Uterus (tissue), 4 donors: ENCODE measurements at places on chromosomes 1 and 21.

- no peak for DNase-seq
These were observed 658.9 kb downstream of the PTPRU start for GRCh38 chr1:29895201-29895600.

DNA sequence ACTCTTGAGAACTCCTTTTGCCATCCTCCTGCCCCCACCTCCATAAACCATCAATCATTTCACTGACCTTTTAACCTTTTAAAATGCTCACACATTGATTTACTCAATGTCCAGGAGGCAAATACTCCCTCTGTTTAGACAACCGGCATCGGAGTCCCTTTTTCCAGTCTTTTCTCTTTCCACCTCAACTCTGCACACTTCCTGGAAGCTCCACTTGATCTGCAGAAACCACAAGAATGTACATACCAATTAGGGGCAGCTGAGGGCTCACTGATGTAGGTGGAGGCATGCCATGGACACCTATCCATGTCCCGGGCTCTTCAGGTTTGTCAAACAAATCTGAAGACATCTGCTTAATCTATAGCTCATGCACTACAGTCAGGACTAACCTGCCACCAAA, 5.3 kb upstream of the AMIGO1 start:
- no peak for DNase-seq

- no peak for DNase-seq
These were observed 26.2 kb upstream of the HMGB4 start for GRCh38 chr1:33837635-33838034.

GRCh38 chr1:156740237-156740740, 599 bp downstream of the MRPL24 start:
- no peak for DNase-seq

DNA sequence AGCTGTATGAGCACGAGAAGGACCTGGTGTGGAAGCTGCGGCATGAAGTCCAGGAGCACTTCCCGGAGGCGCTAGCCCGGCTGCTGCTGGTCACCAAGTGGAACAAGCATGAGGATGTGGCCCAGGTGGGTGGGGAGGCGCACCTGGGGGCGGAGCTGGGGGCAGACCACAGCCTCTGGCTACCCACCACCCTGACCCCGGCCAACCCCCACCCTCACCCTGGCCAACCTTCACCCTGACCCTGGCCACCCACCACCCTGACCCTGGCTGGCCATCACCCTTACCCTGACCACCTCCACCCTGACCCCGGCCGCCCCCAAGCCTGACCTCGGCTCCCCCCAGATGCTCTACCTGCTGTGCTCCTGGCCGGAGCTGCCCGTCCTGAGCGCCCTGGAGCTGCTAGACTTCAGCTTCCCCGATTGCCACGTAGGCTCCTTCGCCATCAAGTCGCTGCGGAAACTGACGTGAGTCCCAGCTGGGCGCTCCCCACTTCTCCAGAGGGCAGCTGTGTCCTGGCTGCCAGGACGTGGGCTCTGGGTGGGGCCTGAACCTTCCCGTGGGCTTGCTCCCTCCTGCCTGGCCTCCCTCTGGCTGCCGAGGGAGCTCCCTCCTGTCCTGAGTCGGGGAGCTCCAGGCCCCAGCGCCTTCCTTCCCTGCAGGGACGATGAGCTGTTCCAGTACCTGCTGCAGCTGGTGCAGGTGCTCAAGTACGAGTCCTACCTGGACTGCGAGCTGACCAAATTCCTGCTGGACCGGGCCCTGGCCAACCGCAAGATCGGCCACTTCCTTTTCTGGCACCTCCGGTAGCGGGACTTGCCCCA, 69.5 kb downstream of the PIK3CD start:
- DNase-seq = no peak

DNA sequence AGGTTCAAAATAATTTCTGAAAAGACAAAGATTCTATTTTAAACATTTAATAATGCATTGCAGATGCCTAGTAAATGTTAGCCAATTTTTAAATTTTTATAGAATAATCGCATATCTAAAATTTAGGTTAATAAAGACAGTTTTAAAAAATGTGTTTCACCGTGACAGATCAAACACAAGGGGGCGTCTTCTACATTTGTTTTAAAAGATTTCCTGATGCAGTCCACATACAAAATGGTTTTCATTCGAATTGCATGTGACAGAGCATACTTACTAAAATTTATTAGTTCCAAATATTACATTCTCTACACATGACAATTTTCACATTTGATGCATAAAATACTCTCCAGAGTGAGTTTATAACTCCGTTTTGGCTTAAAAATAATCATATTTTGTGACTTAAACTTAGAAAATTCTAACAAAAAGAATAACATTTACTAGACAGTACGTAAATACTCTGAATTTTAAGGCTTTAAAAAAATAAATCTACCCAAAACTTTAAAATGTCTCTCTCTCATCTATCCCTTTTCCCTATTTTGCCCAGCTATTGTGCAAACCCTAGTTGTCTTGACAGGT, 75.5 kb downstream of the ADAMTS1 start:
- DNase-seq = no peak

GRCh38 chr1:204830747-204831146, 39.9 kb upstream of the NFASC start:
- no peak for DNase-seq

GRCh38 chr21:46128106-46128932, 27.1 kb downstream of the FTCD start:
- DNase-seq = peak; percentile 47

GRCh38 chr1:223832637-223832943, 13.2 kb downstream of the TP53BP2 start:
- DNase-seq = no peak

DNA sequence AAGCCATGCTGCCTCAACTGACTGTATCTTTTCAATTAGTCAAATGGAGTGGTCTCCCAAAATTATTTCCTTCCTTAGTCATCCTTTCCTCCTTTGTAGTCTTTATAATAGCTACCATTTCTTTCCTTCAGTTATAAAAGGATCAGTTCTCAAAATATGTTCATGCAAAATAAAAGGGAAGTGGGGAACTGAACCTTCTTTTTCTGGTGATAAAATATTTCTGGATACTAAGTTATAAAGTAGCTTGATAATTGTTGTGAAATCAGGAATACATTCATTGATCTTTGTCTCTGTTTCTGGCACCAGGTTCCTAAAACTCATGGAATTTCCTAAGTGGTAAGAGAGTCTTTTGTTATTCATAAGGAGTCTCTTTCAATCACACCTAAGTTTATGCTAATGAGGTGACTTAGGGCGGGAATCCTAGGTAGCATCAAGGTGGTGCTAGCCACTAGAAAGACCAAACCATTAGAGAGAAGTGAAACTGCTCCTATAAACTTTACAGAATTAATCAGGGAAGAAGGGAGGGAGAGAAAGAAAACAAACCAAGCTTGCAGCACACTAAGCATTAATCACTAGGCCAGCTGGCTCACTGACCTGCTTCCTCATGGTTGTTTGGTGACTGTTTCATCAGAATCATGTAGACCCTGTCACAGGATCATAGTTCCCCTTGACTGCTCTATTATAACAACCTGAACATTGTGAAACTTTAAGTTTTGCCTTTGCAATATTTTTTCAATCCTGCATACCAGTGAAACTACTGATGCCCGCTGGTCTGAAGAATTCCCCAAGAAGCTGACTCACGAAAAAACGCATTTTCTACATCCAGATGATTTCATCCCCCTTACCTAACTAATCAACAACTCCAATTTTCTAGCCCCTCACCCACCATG, 161.6 kb upstream of the PTBP2 start:
- peak; percentile 51 for DNase-seq

DNA sequence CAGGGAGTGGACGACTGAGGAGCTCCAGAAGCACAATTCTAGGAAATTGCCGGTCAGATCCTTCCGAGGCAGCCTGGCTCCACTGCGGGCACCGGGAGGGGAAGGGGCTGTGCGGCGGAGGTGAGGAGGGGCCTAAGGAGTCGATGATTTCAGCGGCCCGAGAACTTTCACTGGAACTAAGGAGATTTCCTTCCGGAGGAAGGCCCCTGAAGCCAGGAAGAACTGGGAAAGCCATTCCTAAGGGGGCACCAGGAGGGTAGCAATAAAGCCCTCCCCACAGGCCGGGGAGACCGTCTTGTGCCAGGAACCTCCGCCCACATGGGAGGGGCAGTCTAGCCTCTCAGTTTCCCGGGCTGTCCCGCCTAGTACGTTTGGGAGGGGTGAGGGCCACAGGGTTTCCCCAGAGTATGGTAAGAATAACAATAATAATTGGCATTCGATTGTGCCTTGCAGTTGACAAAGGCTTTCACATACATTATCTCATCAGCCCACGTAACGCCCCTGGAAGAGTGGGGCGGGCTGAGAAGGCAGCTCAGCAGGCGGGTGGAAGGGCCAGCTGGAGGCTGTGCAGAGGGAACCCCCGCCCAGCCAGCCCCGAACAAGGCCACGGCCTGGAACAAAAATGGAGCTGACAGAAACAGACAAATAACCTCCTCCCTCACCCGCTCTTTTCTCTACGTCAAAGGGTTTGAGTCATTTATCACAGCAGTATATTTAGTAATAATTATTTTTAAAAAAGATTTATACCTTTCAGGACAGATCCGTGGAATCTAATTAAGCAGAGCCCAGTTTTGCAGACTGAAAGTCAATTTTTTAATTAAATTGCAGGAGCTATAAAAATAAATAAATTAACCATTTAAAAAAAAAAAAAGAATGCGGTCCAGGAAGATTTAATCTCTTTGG, 19.8 kb downstream of the NPR1 start:
- DNase-seq = peak; percentile 85

GRCh38 chr1:61253059-61253735, 170.8 kb downstream of the NFIA start:
- peak; percentile 74 for DNase-seq

- DNase-seq = no peak
These were observed 13.7 kb downstream of the MTARC2 start for GRCh38 chr1:220761688-220762427.

DNA sequence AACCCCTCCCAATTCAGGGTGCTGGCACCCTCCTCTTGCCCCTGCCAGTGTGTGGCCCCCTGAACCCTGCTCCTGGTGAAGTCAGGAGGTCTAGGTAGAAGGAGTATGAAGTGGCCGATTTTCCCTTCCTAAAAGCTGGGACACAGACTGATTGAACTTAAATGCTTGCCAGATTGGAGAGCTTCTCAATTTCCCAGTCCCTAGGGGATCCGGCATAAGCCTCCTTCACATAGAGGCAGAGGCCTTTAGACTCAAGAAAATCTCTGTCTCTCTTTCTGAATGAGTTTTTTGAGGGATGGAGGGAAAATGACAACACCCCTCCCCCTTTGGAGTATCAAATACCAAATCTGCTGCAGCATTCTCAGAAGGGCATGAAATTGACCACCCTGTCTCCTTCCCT, 51.5 kb downstream of the SYT2 start:
- no peak for DNase-seq

DNA sequence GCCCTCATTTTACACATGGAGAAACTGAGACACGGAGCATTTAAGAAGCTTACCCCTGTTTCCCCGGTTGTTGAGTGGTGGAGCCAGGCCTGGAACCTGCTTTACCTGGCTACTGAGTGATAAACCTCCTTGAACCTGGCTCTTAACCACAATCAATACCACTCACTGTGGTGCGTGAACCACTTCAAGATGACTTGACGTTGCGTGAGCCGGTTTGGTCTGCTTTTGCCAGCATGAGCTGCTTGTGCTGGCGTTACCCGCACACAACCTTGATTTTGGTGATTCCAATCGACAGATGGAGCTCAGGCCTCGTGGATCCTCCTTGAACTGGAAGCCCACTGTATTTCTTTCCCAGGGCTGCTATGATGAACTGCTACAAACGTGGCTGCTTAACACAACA, 6.1 kb upstream of the TINAGL1 start:
- no peak for DNase-seq

- no peak for DNase-seq
These were observed 38.0 kb downstream of the PTPN14 start for GRCh38 chr1:214513394-214513793.

DNA sequence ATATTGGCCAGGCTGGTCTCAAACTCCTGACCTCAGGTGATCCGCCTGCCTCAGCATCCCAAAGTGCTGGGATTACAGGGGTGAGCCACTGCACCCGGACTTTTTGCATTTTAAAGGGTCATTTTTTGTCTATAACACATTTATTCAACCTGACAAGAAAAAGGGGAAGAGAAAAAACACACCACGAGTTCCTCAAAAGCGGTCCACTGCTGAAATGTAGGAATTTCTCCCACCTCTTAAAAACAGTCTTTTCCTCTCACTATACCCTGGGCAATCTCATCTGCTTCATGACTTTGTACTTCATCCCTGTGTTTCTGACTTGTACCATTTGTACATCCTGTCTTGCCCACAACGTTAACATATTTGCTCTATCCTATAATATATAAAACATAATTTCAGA, 413.3 kb upstream of the PTBP2 start:
- no peak for DNase-seq

DNA sequence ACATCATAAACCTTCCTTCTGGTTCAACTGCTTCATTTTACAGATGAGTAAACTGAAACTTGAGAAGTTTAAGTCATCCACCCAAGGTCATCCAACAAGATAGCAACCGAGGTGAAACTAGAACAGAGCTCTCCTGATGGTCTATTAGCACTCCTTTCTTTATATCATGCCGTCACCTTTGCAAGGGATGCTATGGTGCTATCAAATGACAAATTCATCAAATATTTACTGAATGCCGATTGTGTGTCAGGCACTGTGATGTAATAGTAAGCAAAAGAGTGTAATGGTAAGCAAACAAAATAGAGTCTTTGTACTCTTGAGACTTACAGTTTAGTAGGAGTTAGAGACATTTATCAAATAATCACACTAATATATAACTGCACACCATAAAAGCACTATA, 14.0 kb upstream of the SGIP1 start:
- no peak for DNase-seq
